T-helper 17 cell (primary cell): ENCODE measurements at places on chromosomes 12 and 14.

DNA sequence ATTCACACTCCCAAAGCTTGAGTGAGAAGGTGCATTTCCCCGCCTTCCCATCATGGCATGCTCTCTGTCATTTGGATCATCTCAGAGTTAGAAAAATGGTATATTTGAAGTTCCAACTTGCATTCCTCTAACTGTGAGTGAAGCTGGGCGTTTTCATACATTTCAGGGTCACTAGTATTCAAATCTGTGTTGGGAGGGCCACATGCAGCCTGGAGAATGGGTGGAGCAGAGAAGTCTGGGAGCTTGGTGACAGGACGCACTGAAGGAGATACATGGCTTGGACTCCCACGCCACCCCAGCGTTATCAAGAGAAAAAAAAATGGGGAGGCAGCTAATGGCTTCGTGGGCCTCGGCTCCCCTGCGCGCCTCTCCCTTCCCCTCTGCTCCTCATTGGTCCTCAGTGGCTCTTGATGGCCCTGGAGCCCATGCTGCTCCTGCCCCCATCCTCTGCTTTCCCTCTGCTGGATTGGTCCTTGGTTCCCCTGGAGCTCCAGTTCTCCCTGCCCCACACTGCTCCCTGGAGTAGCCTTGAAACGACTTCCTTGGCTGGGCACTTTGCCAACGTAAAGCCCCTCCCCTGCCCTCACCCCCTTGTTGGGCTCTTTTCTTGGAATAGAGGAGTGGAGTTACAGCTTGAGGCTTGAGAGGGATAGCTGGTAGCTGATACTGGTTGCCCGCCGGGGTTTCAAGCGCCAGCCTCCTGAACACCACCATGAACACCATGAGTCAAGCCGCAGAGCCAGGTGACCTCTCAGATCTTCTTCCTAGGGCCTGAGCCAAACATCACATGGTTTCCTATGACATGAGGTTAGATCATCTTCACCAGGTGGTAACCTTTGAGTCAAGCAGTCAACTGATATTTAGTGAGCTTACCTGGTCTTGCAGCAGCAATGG is 139.6 kb downstream of the PRKCH start:
- no peak for DNase-seq

DNA sequence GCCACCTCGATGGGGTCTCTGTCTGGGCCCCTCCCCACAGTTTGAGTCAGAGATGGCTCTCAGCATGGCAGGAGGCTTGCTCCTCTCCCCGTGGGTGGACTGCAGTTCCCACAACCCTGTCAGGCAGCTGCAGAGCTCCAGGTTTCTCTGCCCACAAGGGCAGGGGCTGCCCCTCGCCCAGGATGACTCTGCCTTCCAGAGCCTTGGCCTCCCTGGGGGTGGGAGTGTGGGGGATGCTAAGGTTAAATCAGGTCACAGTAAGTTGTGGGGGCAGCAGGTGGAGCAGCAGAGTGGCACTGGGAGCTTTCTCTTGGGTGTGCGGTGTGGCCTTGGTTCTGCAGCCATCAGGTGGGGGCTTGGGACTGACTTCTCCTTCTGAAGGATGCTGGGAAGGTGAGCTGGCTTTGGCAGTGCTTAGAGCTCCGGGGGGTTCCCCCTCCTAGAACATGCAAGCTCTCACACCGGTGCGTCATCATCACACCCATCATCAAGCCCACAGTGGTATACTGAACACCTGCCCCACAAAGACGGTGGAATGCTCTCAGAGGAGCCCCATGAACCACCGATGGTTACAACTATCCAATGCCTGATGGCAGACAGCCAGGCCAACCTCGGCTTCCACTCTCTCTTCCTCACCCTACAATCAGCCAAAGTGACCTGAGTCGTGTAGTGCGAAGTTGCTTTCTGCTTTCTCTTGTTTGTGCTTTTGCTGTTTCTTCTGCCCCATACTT is 39.7 kb downstream of the ERH start:
- DNase-seq = no peak

- DNase-seq = no peak
Measured at GRCh38 chr14:34692348-34692747, 22.0 kb downstream of the CFL2 start.

GRCh38 chr14:38662781-38663180 is 406.9 kb upstream of the CLEC14A start:
- DNase-seq = no peak

DNA sequence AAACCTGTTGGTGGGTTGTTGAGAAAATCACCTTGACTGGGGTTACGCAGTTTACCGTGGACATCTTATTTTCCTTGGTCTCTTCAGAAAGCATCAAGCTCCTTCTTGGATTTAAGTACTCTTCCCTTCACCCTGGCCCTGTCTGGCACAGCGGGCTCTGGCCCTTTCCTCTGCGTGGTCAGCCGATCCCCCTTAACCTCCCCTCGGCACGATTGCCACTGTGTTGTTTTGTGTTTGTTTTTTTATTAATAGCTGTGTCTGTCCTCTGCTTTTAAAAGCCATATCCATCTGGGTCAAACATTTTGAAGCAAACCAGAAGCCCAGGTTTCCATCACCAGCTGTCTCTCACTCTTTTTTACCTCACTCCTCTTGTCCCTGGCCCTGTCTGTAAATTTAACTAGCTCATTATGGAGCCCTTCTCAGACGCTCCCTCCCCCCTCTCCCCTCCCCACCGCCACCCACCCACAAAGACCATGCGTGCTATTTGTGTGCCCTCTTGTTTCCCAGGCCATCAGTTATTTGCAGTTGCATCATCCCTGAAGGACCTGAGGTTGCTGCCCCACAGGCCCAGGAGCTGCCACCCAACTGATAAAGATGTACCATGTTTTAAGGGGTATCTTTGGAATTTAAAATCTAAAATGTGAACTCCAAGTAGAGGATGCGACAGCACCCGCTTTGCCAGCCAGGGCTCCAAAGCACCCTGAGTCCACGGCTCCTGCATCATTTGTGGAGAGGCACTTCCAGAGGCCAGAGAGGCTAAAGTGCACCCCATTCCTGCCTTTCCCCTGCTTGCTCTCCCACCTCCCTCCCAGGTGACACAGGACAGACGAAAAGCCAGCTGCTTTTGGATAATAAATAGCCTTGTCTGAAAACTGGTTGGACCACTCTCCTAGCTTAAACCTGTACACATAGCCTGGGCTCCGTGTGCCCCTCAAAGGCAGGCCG is 3.9 kb downstream of the BCL11B start:
- no peak for DNase-seq

- no peak for DNase-seq
Measured at GRCh38 chr12:123571343-123571813, 13.0 kb upstream of the TMED2 start.

DNA sequence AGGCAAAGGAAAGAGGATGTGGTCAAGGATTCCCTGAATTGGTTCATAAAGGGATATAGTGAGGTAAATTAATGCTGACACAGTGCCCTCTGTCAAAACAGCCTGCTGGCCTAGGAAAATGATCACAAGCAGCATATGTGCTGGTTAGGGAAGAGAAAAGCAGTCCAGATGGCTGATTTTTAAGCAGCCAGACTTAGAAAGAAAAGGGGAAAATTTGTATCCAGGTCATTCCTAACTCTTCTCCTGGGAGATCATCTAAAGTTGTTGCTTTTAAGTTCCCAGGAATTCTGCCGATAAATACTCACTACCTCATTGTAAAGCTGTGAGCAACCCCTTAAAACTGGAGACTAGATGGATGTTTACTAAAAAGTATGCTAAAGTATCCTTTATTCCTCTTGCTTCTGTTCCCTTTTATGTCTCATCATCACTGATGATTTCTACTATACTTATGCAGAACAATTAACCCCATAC is 46.4 kb upstream of the CNOT2 start:
- no peak for DNase-seq

DNA sequence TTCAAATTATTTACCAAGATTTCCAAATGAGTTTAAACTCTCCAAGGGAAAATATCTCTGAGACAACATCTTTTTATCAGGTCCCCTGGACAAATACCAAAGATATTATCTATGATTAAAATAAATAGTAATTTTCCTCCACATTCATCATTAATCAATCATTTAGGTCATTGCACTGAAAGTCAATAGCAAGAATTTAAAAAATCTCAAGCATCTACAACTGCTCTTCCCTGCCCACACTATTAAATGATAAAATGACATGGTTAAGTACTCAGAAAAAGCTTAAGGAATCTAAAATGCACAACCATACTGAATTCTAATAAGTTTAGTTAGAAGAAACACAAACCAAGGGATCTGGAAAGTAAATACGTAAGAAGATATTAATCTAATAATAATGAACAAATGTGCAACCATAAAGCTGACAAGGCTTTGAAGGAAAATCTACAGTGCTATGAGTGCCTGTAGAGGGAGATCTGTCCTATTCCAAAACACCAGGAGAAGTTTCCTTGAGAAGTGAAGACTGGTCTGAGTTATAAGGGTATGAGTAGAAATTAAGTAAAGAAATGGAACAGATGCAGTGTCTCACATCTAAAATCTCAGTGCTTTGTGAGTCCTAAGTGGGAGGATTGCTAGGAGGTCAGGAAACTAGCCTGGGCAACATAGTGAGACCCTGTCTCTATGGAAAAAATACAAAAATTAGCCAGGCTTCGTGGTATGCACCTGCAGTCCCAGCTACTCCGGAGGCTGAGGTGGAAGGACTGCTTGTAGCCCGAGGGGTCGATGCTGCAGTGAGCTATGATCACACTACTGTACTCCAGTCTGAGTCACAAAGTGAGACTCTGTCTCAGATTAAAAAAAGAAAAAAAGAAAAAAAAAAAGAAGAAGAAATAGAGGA is 19.2 kb downstream of the INTS13 start:
- no peak for DNase-seq

- DNase-seq = no peak
Measured at GRCh38 chr14:106792543-106792942, 1266.2 kb downstream of the TMEM121 start.

DNA sequence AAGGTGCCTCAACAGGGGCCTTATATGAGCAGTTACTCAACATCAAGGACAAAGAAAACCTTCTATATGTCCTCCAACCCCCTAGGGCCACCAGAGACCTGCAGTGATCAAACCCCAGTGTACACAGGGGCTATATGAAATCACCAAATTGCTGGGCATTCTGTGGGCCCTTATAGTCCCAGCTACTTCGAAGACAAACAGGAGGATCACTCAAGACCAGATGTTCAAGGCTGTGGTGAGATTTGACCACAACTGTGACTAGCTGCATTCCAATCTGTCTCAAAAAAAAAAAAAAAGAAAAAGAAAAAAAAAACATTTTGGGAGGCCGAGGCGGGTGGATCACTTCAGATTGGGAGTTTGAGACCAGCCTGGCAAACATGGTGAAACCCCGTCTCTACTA is 51.0 kb upstream of the PRB2 start:
- DNase-seq = no peak

GRCh38 chr12:131828671-131829355 is 620 bp downstream of the MMP17 start:
- no peak for DNase-seq

GRCh38 chr12:27119797-27120196 is 37.4 kb upstream of the C12orf71 start:
- DNase-seq = no peak

DNA sequence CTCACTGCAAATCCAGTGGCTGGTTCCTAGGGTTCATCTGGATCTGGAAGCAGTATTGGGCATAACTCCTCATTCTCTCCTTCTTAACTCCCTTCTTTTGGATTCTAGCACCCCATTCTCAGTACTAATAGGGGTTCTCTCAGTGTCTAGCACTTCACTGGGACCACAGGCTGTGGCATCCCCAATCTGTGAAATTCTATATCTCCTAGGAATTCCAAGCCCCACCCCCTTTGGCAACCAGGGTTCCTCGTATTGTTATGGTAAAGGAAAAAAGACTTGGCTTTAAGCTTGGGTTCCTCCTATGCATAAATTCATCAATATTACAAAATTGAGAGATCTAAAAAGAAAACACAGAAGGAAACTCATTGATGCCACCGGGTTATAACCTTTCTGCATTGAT is 45.0 kb upstream of the FBXO21 start:
- DNase-seq = no peak

GRCh38 chr14:60204104-60204842 is 39.1 kb upstream of the DHRS7 start:
- DNase-seq = no peak

DNA sequence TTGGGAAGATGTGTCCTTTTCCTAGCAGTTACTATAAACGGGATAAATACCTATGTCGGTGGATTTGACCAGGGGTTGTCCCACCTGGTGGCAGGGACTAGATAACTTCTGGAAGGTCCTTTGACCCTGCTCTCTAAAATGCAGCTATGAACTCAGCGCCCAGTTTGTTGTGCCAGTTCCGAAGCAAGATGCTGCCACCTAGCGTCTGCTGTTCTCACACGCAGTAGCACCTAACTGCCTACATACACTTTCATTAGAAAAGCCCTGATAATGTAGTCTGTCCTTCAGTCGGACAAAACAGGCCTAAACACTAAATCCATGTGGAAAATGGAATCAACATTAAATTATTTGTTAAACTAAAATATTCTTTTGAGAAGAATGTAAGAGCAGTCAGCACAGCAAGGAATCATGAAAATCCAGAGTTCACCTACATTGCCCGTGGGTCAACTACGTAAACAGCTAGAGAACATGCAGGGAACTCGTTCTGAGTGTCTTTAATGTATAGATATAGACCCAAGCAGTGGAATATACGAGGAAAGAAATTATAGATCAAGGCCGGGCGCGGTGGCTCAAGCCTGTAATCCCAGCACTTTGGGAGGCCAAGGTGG is 51.1 kb upstream of the CRACR2A start:
- DNase-seq = peak; percentile 49

DNA sequence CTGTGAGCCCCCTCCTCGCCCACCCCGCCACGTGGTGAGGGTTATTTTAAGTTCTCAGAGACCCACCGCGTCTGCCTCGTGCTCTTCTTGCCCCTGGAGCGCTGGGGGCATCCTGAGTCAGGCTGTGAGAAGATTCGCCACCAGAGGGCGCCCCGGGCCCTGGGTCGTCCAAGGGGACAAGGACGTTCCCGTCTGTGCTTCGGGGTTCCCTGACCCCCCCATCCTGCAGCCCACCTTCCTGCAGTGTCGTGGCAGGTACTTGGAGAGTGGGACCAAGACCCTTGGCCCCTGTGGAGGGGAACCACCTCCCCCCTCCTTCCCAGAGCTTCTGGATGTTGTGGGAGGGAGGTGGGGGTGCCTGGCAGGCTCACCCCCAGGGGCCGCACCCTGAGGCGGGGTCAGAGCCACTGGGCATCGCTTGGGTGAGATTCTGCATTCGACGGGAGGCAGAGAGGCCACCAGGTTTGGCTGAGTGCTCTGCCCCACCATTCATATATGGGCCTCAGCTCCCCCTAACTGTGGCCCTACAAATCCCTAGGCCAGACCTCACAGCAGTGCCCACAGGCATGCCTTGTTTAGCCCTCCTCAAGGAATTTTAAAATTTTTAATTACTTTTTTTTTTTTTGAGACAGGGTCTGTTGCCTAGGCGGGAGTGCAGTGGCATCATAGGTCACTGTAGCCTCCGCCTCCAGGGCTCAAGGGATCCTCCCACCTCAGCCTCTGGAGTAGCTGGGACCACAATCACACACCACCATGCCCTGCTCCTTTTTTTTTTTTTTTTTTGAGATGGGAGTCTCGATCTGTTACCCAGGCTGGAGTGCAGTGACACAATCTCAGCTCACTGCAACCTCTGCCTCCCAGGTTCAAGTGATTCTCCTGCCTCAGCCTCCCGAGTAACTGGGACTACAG is 17.0 kb downstream of the RHOF start:
- peak; percentile 94 for DNase-seq
